Naive B cell (primary cell): ENCODE measurements at places on chromosomes 11 and 22. TPM values are rescaled to one million over a fixed set of nuclear protein-coding genes. Genes with fewer than 3 reads are reported as not detected.

DNA sequence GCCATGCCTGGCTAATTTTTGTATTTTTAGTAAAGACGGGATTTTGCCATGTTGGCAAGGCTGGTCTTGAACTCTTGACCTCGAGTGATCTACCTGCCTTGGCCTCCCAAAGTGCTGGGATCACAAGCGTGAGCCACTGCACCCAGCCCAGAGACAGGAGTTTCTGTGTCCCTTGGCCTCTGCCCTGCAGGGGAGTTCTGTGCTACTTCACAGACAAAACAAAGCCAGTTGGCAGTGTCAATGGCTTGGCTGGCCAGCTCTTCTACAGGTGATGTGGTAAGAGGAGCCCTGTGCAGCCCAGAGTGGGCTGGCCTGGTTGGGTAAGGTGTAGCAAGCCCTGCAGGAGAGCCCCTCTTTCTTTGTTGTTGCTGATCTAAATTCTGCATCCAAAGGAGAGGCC, 60.5 kb upstream of the SHISAL1 start:
- no peak for DNase-seq

DNA sequence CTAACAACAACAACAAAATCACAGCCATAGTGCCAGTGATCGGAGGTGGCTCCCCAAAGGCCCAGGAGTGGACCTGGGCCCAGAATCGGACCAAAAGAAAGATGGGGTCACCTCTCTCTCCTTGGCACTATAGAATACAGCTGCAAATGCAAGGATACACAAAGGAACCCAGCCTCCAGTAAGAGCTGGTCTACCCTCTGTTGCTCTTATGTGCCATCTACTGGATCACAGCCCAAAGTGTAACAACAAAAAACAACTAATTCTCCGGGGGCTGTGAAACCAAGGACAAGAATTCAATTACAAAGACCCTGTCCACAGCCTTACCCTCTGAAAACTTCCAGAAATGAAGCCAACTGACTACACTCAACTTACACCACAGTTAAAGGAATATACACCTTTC, 21.6 kb downstream of the OR8G5 start:
- DNase-seq = no peak

DNA sequence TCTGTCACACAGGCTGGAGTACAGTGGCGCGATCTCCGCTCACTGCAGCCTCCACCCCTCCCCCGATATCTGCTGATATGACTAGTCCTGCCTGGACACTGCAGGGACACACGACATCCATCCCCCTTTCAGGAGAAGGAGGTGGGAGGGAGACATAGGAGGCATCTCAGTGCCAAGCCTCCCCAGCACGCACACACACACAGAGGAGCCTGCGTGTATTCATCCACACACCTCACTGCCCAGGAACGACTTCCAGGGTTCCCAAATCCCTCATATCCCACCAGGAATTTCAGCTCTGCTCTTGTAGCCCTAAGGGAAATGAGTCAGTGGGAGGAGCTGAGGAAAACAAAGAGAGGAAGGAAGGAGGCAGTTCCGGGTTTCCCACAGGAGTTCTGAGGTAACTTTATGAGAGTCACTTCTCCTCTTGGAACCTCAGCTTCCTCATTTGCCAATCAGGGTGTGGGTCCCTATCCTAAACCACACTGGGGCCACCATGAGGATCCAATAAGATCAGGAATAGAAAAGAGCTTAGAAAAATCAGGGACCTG, 37.2 kb upstream of the ACER3 start:
- no peak for DNase-seq

DNA sequence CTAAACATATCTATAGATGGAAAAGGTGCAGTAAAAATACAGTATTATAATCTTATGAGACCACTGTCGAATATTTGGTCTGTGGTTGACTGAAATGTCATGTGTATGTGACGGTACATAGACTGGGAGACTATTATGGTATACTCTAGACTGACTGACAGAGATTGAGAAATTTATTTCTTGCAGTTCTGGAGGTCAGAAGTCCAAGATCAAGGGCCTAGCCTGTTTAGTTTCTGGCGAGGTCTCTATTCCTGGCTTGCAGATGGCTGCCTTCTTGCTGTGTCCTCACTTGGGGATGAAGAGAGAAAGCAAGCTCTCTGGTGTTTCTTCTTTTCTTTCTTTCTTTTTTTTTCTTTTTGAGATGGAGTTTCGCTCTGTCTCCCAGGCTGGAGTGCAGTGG, 7.3 kb upstream of the OSBP2 start:
- DNase-seq = no peak

- no peak for DNase-seq
Measured at GRCh38 chr11:93861808-93862207, 11.4 kb upstream of the VSTM5 start.

GRCh38 chr11:102429691-102430090, 22.9 kb downstream of the TMEM123 start:
- no peak for DNase-seq

DNA sequence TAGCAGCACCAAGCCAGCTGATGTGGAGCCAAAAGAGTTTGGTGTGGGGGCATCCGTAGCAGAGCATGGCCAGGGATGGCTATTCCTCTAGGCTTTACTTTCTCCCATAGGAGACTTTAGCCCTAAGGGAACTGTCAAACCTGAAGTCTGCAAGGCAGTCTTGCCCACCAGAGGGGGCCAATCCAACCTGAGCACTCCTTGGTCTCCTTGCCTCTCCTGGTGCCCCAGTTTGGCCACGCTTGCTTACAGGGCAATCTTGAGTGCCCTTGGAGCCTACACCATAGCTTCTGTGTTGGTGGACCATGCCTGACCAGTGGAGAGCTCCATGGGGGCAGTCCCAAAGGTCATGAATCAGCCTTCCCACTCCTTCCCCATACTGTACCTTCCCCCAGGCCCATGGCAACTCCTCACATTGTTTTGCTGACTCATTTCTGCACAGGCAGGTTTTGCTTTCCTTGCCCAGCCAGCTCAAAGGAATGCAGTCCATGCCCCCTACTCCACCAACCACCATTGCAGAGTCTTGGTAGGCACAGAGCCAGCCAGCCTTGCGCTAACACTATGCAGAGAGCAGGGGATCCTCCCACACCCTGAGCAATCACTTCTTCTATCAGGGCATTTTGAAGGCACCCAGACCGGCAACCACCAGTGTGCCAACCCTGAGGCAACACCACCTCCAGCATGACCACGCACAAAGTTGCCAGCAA, 1421.2 kb upstream of the RAG2 start:
- no peak for DNase-seq

DNA sequence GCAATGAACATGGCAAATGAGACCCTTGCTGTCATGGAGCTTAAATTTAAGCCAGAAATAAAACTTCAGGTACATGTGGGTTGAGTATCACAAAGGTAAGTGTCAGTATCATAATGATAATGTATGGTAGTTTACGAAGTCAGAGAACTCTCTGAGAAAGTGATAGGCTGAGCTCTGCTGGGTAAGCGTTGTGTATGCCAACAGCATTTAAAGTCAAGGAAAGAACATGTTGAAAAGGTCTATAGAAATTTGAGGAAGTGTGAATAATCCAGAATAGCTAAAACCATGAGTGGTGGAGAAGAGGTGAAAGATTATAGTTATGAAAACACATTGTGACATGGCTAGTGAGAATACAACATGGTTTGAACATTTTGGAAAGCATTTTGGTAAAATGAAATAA, 17.4 kb upstream of the CTSC start:
- DNase-seq = no peak

DNA sequence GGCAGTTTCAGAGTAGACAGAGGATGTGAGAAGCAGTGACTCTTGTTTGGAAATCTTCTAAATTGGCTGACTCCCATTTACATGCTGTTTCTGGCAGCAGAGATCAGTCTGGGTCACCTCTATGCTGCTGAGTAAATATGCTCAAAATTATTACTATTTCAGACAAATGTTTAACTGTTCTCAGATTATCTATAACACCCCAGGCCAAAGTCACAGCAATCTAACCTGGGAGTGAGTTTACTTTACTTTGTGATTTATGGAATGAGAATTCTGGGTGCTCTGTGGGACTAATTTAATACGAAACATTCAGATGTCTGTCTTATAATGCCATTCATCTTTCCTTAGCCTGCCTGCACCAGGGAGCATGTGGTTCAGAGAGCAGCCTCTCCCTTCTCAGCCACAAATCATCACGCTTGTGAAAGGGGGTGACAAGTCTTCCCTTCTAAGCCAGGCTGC, 282.5 kb upstream of the MPPED2 start:
- no peak for DNase-seq

DNA sequence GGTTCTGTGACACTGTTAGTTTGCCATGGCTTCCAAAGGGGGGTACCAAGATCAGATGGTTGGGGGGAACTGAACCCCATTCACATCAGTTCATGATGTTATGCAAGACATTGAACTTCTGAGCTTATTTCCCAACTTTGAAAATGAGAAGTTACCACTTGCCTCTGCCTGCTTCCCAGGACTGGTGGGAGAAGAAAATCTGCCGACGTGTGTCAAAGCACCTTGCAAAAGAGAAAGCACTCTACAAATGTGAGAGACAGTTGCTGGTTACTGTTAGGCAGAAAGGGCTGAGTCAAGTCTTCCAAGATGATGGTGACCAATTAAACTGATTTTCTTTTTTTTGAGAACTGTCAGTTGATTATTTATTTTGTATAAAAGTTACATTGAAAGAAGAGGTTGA, 45.6 kb downstream of the SMCO4 start:
- no peak for DNase-seq

DNA sequence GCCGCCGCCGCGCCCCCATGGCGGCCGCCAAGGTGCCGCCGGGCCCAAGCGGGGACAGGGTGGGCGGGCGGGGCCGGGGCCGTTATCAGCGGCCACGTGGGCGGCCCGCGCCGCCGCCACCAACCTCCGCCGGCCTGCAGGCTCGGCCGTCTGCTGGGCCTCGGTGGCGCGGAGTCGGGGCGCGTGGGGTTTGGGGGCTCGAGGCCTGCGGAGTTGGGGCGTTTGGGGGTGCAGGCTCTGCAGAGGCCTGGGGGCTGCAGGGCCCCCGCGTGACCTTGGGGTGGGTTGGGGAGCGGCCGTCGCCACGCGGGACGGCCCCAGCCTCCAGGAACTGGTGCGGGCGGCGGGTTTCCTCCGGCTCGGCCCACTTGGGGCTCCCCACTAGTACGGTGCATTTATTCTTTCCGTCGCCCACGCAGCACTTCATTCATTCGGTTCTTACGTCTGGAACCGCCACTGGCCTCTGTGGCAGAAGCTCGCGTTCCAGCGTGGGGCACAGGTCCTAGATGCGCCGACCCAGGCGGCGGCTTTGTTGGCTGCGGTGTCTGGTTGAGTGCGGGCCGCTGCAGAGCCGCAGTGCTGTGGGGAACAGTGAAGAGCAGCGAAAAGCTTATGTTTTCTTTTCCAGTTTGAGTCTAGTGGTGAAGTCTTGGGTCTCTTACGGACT, 740 bp upstream of the TRMT2A start:
- DNase-seq = peak; percentile 28

DNA sequence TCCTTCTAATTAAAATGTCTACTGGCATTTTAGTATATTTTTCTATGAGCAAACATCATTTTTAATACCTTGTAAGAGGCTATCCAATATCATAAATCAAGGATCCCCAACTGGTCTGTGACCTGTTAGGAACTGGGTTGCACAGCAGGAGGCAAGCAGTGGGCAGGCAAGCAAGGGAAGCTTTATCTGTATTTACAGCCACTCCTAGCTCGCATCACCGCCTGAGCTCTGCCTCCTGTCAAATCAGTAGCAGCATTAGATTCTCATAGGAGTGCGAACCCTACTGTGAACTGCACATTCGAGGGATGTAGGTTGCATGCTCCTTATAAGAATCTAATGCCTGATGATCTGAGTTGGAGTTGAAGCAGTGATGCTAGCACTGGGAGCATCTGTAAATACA, 70.2 kb upstream of the CREB3L1 start:
- DNase-seq = no peak

- no peak for DNase-seq
Measured at GRCh38 chr11:2653930-2654739, 45.7 kb downstream of the KCNQ1OT1 start.

DNA sequence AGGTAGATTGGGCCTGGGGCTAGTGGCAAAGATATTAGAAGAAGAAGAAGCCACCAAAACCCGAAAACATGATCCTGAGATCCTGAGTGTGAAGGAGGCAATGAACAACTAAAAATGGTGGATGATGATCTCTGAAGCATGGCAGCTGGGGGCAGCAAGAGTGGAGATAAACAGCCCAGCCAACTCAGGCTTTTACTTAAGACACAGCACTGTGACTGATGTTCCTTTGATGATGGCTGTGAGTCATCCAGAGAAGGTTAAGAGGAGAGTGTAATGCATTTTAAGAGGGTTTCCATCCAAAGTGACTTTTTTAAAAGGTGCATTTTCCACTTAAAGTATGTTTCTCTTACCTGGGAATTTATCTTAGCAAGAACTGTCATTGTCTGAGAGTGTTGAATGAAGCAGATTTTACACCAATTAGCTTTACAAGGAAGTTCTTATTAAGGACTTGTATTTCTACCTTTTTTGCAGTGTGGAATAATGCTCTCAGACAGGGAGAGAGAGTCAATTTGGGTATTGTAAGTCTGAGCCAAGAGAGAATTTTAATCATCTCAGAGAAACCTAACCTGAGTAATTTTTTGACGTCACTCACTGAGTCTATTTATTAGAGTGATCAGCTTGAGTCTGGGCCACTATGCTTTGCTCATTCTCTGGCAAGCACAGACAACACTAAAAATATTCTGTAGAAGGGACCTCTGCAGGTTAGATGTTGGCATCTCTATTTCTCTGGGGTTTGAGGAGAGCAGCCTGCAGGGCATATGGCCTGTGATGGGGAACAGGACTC, 14.1 kb upstream of the CALCB start:
- no peak for DNase-seq

DNA sequence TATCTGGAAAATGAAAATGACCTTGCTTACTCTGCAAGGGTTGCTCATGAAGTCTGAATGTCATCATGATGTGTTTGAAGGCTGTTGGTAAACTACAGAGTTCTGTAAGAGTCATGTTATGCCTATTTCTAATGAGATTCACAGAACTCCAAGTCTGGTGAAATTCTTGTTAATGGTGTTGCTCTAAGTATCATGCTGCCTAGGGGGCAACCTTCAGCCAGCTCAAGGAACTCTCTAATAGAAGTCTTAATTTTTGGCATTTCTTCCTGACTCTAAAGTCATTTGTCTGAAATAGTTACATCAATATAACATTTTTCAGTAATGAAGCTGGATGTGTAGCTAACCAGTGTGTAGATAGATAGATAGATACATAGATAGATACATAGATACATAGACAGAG, 302.8 kb downstream of the FAT3 start:
- DNase-seq = no peak

GRCh38 chr11:44018829-44019228, 29.0 kb upstream of the ACCSL start:
- no peak for DNase-seq

DNA sequence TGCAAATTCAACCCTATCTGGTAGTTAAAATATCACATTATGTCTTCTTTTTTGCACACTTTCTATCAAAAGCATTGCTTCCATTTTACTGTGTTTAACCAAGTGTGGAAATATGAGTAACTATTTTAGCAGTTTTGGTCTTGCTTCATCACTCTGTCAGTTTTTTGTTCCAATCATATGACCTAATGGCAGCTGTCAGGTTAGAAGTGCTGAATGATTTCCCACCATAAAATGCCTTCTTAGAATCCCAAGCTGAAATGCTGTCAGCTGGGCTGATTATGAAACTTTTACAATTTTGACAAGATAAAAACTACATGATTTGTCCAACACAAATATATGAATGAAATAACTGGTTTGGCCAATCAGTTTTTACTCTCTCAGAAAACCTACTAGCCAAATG, 1654.6 kb upstream of the RAG2 start:
- DNase-seq = no peak

The RIC3 gene
- polyA plus RNA-seq = 7.0 TPM

The TMPRSS5 gene
- not detected for polyA plus RNA-seq

The PAMR1 gene
- polyA plus RNA-seq = not detected

The OVOL1 gene
- polyA plus RNA-seq = not detected

The C1QTNF4 gene
- polyA plus RNA-seq = 0.91 TPM

The KRTAP5-11 gene
- not detected for polyA plus RNA-seq
